ENCODE measurements at places on chromosomes 1 and 21. TPM values are rescaled to one million over a fixed set of nuclear protein-coding genes. Genes with fewer than 3 reads are reported as not detected.

The IGSF5 gene
- total RNA-seq, result not detected

The ATAD3C gene
- total RNA-seq, result 1.5 TPM

The ARHGAP30 gene
- not detected for total RNA-seq

The FCER1G gene
- not detected for total RNA-seq

The OLFML2B gene
- total RNA-seq, result 0.17 TPM

The IL22RA1 gene
- total RNA-seq, result not detected

The SYT6 gene
- not detected for total RNA-seq
